MM.1S (cell line): ENCODE measurements at places on chromosomes 5 and 9.

- DNase-seq: no peak
Observed at GRCh38 chr5:3036041-3036788, 284.7 kb upstream of the IRX2 start.

GRCh38 chr5:139407517-139407916 lies 3.6 kb upstream of the SPATA24 start:
- DNase-seq: no peak

- no peak for DNase-seq
Observed at GRCh38 chr5:67414712-67415111, 218.1 kb upstream of the CD180 start.

- DNase-seq: no peak
Observed at GRCh38 chr5:15577132-15577531, 77.2 kb downstream of the FBXL7 start.

DNA sequence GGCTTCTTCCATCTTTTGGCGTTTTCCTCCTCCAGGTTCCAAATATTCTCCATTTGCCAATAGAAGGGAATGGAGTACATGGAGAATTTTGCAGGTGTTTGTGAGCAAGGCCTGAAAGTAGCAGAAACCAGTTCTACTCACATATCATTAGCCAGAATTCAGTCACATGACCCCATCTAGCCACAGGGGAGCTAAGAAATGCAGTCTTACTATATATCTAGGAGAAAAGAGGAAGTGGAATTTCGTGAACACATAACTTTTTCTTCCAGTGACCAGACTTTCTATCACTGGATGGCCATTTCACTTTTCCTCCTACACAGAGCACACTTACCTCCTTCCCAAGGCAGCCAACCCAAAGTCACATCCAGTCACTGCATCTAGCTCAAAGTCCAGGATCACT lies 55.1 kb downstream of the LOX start:
- DNase-seq: no peak

DNA sequence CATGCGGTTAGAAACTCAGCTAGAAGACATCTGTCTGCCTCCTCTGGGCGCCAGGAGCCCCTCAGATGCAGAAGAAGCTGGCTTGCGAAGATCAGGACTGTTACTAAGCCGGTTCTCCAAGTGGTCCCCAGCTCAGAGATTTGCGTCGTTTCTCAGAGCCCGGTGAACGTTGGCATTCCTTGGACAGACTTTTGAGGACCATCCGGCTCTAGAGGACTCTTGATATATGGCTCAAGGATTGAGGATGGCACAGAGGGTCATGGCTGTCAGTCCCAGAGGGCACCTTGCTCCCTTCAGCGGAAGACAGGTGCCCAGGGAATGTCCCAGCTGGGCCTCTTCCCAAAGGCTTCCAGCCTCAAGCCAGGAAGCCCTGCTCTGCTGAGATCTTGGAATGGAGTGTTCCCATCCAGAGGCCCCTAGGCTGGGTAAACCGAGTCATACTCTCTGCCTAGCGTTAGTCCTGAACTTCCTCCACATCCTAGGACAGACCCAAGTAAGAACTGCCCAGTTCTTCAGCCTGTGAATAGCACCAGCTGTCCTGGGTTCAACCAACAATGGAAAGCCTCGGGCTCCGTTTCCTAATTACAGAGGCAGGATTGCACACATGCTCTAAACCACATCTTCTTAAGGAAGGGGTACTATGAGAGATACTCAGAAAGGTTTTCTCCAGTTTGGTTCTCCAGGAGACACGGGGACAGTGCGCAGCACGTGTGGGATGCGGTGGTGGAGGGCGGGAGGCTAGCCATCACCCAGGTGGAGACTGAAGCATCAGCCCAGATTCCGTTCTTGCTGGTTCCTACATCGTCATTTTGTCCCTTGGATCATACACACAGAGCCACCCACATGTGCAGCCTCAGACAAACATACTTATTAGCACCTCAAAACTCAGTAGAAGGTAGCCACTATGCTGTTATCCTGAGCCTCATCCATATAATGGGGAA lies 51.4 kb downstream of the ZNF354C start:
- no peak for DNase-seq
